ENCODE measurements at places on chromosomes 12 and 14.

DNA sequence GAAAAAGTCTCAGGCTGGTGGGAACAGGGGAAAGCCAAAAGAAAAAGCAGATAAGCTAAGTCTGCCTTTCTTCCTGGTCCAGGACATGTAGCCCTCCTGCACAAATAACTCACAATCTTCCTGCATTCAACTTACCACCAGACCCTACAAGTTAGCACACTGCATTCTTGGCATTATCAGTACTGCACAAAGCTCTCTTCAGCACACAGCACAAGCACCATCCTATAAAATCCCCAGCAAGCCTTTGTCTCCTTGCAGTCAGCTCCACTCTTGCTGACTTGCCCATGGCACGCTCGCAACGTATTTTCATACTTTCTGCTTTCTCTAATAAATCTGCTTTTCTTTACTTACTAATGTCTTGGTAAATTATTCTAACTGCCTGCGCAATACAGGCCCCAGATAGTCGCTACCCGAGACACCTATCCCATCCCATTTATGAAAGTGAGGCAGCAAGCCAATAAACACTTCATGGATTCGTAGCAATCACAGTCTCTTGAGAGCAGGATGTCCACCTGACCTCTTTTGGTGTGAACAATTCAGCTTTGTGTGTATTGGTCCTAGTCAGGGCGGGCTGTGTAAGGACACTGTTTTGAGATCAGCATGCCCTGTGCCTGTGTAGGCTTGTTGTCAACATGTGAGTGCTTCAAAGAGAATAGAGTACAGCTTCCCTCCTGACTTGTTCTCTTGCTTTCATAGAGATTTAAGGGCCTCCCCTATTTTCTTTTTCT is 49.0 kb downstream of the TMEM117 start:
- no peak for DNase-seq

DNA sequence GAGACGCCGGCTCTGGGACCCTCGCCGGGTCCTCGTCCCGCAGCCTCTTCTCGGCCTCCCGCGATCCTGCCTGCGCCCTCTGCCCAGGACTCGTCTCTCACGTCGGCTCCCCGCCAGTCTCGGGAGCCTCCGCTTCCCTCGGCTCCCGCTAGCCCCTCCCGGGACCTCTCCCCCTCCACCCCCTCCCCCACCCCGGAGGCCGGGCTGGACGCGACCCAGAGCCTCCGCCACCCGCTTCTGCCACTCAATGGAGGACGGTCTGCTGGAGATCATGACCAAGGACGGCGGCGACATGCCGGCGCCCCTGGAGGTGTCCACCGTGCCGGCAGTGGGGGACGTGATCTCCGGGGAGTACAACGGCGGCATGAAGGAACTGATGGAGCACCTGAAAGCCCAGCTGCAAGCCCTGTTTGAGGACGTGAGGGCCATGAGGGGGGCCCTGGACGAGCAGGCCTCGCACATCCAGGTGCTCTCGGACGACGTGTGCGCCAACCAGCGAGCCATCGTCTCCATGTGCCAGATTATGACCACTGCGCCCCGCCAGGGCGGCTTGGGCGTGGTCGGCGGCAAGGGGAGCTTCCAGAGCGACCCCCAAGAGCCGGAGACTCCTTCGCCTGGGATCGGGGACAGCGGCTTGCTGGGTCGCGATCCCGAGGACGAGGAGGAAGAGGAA is 568 bp downstream of the CCDC184 start:
- peak; percentile 13 for DNase-seq

DNA sequence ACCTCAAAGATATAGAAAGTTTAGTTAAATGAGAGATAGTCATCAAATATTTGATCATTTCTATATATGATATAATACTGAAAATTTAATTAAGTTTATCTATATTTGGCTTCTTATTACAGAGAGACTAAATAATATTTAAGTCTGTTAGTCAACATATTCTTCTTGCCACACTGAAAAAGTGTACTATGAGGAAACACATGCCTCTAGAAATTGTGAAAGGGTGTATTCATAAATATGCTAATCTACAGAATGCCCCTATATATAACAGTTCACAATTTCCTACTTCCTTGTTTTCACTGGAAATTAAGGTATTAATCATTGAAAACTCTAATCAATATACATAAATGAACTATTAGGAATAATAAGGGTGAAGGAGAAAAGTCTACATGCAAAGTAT is 31.4 kb upstream of the ETV6 start:
- DNase-seq, result no peak

- no peak for DNase-seq
Measured at GRCh38 chr14:68236582-68237458, 417.2 kb downstream of the RAD51B start.

GRCh38 chr12:52187206-52187605 is 4.6 kb downstream of the KRT80 start:
- no peak for DNase-seq

GRCh38 chr14:74983343-74983742 is 19.4 kb upstream of the EIF2B2 start:
- DNase-seq, result no peak

DNA sequence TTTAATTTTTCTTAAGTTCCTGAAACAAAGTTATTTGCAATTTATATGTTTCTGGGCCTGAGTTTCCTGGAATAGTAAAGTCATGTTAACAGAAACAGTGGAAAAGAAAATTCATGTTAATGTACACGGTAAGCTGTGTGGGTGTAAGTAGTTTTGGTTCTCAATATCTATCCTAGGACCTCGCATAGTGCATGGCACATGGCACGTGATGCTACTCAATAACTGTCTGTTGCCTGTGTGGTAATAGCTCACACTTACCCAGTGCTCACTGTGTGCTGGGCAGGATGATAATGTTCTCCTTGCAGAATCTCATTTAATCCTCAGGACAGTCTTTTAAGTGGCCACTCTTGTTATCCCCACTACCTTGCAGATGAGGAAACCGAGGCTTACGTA is 100.7 kb downstream of the DUSP16 start:
- no peak for DNase-seq

DNA sequence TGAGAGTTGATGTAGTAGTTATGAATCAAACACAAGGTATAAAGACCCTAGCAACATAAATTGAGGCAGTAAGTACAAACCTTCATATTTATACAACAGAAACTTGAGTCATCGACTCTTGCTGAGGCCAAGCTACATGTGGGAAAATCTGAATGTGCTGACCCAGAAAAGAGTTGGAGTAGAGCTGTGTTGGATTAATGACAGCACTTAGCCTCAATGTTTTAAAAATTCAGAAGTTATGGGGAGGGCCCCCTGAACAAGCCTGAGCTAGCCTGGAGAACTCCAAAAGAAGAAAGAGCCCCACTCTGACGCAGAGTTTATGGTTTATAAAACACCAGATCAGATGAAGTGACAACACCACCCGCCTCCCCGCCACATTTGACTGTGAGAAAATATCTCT is 100.0 kb downstream of the DUSP6 start:
- no peak for DNase-seq

DNA sequence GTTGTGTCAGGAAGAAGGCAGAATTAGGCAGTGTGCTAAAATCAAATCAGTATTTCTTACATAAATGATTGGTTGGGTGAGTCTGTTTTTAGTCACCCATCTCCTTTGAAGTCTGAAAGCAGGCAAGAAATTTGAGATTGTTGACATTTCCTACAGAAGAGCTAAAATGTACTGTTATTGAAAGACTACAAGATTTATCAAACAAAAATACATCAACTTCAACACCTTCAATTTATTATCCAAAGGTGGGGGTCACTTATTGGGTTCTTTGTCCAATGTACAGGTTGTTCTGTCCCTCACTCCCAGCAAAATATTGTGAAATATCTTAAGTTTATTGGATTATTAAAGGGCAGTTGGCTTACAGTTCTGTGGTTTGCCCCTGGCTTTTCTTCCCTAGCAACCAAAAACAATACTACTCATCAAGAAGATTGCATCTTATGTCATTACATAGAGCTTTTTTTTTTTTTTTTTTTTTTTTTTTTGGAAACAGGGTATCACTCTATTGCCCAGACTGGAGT is 20.6 kb upstream of the PKP2 start:
- no peak for DNase-seq

DNA sequence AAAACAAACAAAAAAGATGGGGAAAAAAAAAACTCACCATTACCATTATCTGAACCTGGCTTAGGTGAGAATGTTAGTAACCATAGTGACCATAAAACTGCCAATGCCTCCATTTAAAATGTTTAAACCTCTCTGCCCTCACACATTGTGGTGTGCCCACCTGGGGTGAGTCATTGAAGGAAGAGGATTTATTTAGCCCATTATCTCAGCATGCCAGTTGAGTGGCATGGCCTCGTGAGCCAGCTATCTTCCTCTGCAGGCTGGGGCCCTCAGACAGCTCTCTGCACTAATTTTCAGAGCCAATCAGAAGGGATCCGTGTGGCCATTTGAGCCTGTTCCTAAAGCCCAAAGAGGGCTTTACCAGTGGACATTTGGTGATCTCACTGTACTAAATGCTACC is 81.8 kb upstream of the CCDC198 start:
- DNase-seq, result no peak

GRCh38 chr12:42475106-42475505 is 114.4 kb downstream of the PRICKLE1 start:
- DNase-seq, result no peak

DNA sequence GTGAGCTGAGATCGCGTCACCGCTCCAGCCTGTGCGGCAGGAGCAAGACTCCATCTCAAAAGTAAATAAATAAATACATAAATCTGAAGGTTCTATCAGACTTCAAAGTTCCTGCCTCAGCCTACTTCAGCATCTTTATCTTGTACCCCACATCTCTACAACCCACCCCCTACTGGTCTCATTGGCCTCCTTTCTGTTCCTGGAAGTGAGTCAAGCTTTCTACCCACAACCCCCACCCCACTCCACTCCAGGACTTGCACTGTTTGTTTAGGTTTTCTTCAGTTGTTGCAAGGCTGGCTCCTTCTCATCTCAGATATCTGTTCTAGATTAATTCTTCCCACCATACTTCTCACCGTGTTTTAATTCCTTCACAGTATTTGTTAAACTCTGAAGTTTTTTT is 714 bp upstream of the PSMC6 start:
- no peak for DNase-seq

DNA sequence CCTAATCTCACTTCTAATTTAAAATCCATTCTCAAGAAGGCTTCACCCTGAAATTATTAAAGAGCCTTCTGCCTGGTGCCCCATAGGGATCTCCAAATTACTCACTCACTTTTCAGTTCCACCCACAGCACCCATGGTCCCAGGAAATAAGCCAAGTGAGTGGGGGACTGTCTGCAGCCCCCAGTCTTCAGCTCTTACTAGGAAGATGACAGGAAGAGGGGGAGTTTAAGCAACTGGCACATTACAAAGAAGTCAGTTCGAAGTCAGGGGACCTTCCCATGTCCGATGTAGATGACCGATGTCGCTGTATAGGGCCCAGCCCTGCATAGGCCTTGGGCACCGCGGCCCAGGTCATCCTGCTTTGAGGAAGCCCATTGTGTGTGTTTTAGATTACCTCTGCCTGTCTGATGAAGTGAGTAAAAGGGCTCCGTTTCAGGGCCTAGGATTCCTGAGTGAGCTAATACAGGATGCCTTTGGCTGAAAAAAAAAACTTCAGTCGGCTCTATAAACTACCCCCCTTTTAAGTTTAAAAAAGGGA is 1.9 kb downstream of the ACTN1 start:
- DNase-seq, result no peak

DNA sequence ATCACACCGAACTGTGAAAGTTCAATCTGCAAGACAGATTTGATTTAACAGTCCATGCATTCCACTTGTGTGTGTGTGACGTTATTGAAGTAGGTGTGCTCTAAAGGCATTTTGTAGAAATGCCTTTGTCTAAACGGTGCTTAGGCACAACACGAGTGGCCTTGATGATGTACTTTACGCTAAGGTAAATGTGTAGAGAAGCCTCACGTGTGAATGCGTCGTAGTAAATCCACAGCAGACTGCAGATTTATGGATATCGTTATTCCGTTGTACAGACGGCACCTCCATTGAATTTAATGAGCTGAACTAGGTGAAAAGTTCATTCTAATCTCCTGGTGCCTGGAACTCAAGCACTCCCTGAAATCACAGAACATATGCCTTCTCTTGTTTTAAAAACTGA is 202.8 kb upstream of the STXBP6 start:
- no peak for DNase-seq

- DNase-seq, result no peak
Measured at GRCh38 chr12:122545855-122546254, 18.8 kb downstream of the KNTC1 start.

GRCh38 chr12:101666052-101666728 is 31.2 kb upstream of the CHPT1 start:
- DNase-seq, result no peak

DNA sequence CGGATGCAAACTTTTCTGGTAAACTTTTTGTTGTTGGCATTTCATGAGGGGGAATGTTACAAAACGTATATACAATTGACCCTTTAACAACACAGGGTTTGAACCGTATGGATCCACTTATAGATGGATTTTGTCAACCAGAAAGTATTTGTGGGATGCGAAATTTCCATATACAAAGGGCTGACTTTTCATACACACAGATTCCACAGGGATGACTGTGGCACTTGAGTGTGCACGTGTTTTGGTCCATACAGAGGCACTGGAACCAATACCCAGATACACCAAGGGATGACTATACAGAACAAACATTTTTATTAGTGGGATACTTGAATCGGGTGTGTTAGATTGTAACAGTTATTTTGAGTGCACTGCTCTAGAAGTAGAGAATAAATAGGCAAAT is 29.8 kb upstream of the CCT2 start:
- no peak for DNase-seq

GRCh38 chr14:72480464-72481243 is 413.2 kb downstream of the DPF3 start:
- DNase-seq, result no peak

DNA sequence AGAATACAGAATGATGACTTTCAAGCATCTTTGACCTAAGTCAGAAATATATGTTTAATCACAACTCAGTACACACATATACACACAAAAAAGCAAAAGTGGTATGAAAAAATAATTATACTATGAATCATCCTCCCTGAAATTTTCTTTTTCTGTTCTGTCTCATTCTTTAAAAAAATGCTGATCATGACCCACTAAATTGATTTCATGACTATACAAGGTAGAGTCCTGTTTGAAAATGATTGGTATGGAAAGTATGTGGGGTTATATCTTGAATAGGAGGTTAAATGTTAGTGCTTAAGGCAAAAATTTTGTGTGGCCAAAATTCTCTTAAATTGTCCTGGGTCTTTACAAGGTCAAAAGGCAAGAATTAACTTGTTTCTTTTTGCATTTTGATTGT is 80.4 kb downstream of the SUDS3 start:
- no peak for DNase-seq

GRCh38 chr12:2895051-2895451 is 4.4 kb downstream of the TULP3 start:
- DNase-seq, result no peak

All from cerebellum (tissue), 4 donors.